ENCODE measurements at places on chromosomes 6 and 20.

DNA sequence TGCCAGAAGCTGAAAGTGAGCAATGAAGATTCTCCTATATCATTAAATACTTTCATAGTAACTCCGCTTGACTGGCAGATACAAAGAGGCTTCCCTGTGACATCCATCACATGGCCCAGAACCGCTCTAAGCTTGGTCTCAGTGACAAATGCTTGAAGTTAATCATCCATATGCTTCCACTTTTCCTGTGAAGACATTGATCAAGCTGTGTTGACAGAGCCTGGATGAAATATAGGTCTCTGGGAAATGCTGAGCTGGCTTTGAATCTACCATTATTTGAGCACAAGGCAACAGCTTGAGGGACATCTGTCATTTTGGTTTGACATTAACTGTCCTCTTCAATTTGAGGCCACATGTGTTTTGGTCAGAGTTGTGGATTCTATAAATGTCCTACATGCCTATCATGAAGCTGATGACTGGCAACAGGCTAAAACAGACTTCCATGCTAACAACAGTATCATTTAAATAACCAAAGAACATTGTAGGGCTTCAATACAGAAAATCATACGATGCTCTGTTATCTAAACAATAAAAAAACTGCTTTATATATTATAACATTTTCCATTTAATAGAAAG lies 402.2 kb upstream of the IRAK1BP1 start:
- DNase-seq = no peak

GRCh38 chr6:15401769-15402250 lies 155.9 kb downstream of the JARID2 start:
- peak; percentile 56 for DNase-seq

GRCh38 chr6:39808964-39809363 lies 16.8 kb downstream of the DAAM2 start:
- no peak for DNase-seq

GRCh38 chr6:149334201-149334600 lies 16.7 kb downstream of the TAB2 start:
- peak; percentile 73 for DNase-seq

- no peak for DNase-seq
These were observed 67.4 kb upstream of the BHLHE23 start for GRCh38 chr20:63074182-63074581.

- no peak for DNase-seq
These were observed 46.8 kb upstream of the RNF146 start for GRCh38 chr6:127219869-127220268.

DNA sequence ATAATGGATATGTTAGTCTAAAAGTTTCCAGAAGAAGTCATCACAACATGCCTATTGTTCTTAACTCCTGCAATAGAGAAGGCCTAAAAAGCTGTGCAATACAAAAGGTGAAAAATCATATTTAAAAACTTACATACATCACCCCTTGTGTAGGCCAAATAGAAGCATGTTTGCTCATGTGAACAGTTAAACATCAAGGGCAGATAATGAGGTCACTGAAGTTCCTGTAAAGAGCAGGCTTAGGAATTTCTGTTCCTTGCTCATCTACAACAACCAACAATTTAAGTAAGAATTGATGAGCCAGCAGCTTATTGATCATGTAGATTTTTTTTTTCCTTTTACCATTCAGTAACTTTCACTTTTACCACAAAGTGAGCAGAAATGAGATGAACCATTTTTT lies 7.5 kb upstream of the NUP153 start:
- DNase-seq = no peak

DNA sequence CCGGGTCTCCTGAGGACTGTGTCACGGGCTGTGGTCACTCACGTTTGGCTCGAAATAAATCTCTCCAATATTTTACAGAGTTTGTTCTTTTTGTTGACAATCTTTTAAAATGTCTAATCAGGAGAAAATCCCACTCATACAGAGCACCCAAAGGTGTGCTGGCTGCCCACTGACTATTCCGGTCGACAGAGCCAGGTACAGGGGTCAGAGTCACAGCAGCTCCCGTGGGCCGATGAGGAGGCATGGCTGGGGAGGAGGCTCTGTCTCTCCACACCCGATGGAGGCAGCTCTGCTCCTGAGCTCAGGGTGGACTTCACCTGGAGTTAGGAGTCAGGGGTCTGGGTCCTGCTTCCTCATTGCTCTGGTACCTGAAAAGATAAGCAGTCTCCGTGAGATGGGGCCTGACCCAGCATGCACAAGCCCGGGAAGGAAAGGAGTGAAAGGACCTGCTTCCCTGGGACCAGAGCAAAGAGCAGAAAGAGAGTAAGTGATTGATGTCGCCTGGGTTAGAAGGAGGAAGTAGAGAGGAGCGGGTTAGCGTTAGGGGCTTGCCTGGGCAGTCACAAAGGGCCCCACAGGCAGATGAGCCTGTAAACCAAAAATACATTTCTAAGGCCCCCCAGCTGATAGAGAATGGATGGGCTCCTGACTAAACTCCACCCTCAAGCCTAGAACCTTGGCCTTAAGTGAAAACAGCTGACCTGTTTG lies 53.5 kb upstream of the UNC93A start:
- DNase-seq = no peak

DNA sequence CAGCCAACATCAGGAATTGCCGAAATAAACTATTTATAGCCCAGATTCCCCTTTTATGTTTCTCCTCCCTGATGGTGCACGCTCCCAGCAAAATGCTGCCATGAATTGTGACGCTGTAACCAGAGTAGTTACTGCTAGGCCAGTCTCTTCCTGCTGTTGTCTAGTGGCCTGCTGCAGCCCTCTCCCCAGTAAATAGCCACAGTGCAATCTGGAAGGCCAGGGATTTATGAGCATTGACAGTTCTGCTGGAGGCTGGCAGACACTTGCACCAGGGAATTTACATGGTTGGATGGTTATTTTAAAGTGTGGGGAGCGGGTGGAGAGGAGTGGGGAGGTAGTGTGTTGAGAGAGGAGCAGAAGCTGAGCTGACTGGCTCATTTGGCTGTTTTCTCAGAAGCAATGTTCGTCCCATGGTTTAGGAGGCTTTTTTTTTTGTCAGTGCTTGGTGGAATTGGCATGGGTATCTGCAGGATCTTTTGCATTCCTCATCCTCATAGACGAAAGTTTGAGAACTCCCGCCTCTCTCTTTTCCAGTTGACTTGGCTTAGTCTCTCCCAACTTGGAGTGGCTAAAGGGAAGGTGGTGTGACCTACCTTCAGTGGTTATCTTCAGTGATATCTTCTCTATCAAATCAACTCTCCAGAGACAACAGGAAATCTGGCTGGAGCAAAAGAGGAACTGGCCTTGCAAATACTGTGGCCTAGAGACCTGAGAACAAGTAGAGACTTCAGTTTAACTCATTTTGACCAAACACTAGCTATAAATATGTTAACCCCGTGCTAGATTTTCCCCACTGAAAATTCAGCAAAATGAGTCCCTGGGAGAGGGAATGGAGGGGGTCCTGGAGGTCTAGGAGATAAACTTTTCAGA lies 99.3 kb upstream of the VSTM2L start:
- DNase-seq = no peak

DNA sequence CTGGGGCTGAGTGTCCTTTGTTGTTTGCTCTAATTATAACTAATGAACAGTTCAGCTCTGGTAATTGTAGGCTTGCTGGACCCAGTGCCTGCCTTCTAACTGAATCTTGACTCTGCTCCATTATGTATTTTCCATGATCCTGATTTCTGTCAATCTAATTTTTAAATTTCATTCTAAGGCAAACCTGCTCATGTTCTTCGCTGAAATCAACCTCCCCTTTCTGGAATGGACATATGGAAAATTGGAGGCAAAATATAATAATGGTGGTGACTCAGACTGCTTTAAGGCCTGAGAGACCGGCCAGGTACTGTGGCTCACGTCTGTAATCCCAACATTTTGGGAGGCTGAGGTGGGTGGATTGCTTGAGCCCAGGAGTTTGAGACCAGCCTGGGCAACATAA lies 182.7 kb upstream of the AKAP12 start:
- DNase-seq = no peak

GRCh38 chr20:34871320-34871926 lies 1.2 kb downstream of the GGT7 start:
- DNase-seq = no peak

- DNase-seq = no peak
These were observed 78.6 kb downstream of the TNFRSF21 start for GRCh38 chr6:47231151-47231550.

DNA sequence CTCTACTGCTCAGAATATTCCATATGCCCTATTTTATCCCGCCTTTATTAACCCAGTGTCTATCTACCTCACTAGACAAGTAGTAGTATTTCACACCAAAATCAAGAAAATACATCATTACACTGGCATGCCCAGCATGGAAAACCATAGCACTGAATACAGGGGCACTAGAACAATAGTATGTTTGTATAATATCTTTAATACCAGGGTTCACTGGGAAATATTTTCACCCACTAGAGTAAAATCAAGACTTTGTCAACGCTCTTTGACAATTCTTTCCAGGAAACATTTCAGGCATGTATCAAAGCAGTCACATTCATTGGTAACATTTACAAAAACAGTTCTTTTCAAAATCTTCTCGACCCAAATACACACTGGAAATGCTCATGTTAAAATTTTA lies 119.3 kb upstream of the BEND6 start:
- no peak for DNase-seq

GRCh38 chr20:32541323-32542258 lies 43.5 kb downstream of the NOL4L start:
- DNase-seq = peak; percentile 46

- no peak for DNase-seq
These were observed 16.2 kb upstream of the RALY start for GRCh38 chr20:33977535-33977934.

- no peak for DNase-seq
These were observed 96.9 kb downstream of the TBX18 start for GRCh38 chr6:84667252-84668213.

GRCh38 chr6:168664956-168665355 lies 224.0 kb downstream of the SMOC2 start:
- no peak for DNase-seq

DNA sequence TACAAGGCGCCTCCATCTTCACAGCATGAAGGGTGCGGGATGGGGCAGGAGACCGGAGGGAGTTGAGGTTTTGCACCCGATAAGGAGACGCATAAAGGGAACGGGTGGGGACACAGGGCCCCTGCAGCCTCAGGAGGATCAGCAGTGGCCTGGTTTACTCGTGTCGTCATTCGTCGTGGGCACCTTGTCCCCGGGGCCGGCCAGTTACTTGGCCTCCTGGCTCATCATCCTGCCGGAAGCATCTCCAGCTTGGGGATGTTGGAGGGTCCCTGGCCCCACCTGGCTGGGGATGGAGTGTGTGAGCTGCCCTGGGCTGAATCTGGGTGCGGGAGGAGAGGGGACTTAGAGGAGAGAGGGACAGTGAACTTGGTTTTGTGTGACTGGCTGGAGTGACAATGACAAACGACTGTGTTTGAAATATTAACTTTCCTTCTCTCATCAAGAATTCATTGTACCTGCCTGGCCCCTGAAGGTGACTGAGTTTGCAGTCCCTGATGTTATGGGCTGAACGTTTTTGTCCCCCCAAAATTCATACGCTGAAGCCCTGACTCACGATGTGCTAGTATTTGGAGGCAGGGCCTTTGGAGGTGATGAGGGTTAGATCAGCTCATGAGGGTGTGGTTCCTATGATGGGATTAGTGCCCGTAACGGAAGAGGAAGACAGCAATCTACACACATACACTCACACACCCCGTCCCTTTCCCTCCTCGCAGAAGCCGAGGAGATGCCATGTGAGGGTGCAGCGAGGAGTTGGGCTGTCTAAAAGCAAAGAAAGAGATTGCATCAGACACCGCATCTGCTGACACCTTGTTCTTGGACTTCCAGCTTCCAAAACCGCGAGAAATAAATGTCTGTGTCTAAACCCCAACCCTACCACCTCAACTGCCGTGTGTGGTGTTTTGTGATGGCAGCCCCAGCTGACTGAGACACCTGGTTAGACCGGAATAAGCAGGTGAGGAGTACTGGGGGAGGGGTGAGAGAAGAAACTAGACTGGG lies 65.0 kb upstream of the MAP3K4 start:
- DNase-seq = no peak

DNA sequence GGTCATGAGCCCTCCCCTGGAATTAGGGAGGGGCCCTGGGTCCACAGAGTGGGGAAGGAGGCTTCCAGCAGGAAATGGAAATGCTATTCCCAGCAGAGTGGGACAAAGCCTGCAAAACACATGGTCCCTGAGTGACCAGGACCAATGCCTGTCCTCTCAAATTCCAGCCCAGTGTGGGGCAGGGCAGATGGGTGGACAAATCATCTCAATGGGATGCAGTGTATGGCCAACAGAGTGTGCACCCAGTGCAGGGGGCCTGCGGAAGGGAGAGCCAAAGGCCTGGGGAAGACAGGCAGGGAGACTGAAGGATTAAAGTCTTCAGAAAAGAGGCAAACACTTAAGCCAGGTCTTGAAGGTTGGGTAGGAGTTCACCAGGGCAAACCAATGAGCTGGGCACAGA lies 28.7 kb upstream of the PHACTR3 start:
- DNase-seq = no peak
